ENCODE measurements at places on chromosomes 2 and 18.

DNA sequence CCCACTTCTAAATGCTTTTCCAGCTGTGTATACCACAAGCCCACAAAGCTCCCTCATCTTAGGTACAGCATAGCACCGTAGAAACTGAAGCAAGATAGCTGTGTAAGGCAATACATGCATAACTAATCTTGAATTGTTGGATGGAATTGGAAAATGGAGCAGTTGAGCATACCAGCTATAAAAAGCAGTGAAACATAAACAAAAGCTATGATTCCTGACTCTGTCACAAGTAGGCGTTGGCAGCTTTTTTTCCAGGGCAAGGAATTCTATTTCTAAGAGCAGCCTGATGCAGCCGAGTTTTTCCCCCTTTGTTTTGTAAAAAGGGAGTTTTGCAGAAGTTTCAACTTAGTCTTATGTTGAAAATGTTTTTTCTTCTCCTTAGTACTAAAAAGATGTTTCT lies 32.4 kb downstream of the MOGAT1 start:
- DNase-seq: no peak

GRCh38 chr2:241530571-241530970 lies 22.2 kb upstream of the STK25 start:
- no peak for DNase-seq

GRCh38 chr2:168375195-168375798 lies 80.8 kb upstream of the CERS6 start:
- DNase-seq: no peak

- no peak for DNase-seq
Measured at GRCh38 chr2:241088791-241089732, 13.0 kb downstream of the MTERF4 start.

DNA sequence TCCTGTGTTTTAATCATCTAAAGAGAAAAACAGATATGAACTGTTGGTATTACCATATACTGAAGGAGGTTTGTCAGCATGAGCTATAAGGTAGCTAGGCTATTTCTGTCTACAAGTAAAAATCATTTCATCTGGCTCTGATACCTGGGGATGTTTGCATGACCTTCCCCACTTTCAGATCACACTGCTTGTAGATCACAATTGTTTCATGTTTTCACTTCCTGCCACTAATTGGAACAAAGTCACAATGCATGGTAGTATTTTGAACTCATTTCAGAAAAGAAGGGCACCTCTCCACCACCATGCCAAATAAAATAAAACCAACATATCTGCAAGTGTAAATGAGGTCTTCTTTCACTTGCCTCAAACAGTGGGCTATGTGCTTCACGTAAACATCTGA lies 37.8 kb downstream of the NYAP2 start:
- DNase-seq: no peak

GRCh38 chr2:238240757-238241711 lies 1.2 kb upstream of the HES6 start:
- peak; percentile 95 for DNase-seq

DNA sequence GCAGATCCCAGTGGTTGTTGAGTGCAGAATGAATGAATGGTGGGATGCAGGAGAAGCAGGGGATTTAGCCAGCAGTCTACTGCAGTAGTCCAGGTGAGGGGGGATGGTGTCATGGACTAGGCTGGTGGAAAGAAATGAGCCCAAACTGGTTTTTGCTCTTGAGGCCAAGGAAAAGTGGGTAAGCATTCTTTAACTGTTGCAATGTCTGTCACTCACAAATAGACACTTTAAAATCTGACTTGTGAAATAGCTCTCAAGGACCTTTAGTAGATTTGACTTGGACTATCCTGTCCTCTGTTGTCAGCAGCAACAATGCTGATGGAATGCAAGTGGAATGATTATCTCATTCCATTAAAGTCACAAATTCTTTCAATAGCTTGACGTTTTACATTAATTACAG lies 37.5 kb upstream of the STK17B start:
- DNase-seq: no peak

DNA sequence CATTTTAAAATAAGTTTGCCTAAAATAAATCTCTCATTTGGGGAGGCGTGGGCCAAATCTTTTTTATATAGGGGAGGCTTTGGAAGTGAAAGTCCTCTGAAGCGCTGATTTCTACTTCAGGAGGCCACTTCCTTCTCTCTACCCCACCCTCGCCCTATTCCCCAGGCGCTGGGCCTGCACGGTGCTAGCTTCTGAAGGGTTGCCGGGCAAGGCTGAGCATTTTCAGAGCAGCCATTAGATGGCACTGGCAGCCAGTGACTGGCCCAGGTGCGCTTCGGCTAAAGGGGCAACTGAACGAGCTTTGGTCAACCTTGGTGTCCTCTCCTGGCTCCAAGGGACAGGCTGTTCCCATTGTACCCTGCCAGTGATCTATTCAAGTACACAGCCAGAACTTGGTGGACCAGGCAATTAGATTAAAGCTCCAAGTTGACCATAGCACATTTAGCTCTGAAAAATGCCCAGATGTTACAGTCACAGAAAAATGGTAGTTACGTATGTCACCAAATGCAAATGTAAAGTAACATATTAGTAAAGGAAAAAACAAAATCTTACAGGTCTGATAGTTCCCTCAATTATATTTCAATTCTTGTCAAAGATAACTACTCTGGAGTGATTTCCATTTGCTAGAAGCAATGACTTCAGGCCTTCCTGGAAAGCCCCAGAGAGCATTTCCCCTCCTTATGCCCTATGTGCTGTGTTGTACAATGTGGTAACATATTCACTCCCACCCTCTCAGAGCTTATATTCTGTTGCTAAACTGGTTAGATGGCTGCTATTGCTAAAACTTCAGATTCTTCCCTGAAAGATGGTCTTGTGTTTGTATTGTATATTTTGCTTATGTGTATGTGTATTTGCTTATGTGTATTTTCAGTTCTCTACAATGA lies 2.1 kb downstream of the POMC start:
- DNase-seq: peak; percentile 78

- DNase-seq: no peak
Measured at GRCh38 chr2:52341732-52342131, 1309.8 kb upstream of the NRXN1 start.

GRCh38 chr18:72867746-72868584 lies at the start of gene NETO1:
TSS of gene NETO1 (minus strand) at chr18:72867987. CDS start at chr18:72867291, 696 bp downstream.
- DNase-seq: no peak

- DNase-seq: no peak
Measured at GRCh38 chr18:36533446-36534153, 236.1 kb downstream of the FHOD3 start.

DNA sequence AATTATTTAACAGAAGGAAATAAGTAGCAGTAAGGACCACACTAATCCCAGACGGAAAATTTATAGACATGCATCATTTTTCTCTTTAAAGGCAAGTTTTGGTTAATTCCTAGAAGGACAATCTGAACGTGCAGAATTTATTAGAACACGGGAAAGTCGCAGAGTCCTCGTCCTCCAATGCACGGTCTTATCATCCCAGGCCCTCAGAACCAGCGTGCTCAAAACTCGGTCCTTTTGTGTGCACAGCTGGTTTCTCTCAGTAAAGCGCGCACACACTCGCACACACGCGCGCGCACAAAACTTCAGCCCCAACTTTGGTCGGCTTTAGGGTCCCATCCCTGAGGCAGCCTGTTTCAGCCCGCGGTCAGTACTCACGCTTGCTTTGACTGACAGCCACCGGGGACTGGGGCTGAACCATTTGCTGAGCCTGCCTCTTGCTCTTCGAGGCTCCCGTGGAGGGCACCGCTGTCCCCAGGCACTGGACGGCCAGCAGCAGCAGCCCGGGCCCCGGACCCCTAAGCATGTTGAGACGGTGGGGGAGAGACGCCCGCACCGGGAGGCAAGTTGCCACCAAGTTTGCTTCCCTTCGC lies 493 bp downstream of the FN1 start:
- DNase-seq: peak; percentile 28

- no peak for DNase-seq
Measured at GRCh38 chr2:39114771-39115170, 6.1 kb downstream of the SOS1 start.

DNA sequence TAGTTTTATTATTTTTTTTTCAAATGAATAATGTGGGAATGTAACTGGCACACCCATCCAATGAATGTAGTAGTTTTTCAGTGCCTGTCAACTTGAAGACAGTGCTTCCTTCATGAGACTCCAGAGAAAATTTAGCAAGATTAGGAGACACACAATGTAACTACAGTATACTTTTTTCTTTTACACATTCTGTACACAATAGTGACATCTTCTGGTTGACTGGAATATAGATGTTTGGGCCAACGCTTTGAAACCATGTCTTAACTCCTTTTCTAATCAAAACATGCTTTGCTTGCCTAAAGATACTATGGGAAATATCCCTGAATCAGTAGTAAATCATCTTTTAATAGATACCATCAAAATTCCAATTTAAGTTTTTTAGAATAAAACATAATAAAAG lies 229.5 kb upstream of the ZC3H15 start:
- no peak for DNase-seq

- DNase-seq: no peak
Measured at GRCh38 chr2:23409248-23409647, 24.3 kb downstream of the KLHL29 start.

- DNase-seq: no peak
Measured at GRCh38 chr2:232515639-232516038, 4.5 kb upstream of the PRSS56 start.

DNA sequence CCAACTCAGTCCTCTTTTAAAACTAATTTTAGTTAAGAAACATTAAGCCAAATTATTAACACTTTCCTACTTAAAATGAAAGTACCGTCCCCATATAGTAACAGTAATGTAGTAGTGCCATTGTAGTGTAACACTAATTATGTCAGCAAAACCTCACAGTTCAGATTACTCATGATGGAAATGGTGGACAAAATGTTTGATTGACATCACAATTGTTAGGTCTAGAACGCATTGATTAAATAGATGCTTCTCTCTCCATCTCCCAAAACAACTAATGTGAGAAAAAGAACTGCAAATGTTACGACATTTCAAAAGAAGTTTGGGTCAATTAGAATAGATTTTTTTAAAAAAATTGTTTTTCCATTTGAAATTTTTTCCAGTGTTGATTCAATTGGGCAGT lies 1.2 kb upstream of the ATF2 start:
- DNase-seq: no peak
